Activated CD4-positive, alpha-beta T cell treated with anti-CD3 and anti-CD28 coated beads for 4 hours (primary cell): ENCODE measurements at places on chromosomes 2 and 18.

DNA sequence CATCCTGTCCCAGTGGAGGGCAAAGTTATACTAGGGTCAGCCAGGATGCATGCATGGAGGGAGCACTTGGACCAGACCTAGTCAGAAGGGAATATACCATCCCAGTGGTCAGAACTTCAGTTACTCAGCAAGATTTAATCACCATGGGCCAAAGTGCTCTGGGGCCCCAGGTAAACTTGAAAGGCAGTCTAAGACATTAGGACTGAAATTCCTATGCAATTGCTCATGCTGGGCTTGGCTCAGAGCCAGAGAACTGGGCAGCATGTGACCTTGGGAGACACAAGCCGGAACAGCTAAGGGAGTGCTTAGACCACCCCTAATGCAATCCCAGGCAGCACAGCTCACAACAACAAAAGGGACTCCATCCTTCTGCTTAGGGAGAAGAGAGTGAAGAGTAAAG lies 401.3 kb downstream of the KCNJ3 start:
- no peak for DNase-seq

DNA sequence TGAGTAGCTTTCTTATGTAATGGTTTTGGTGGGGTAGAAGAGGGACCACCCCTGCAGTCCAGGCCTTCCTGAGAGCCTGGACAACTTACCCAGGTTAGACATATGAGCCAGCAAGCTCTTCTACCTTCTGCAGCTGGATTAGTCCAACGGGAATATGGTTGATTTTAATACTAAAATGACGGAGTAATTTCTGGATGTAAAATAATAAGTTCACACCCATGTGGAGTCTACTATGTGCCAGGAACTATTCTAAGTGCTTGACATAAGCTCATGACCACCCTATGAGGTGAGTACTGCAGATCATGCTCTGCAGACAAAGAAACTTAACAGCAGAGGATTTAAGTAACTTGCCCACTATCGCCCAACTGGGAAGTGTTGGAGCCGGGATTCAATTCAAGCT lies 45.5 kb downstream of the DPP4 start:
- DNase-seq, result no peak

GRCh38 chr2:55168221-55169154 lies 63.6 kb downstream of the CLHC1 start:
- DNase-seq, result peak; percentile 30

DNA sequence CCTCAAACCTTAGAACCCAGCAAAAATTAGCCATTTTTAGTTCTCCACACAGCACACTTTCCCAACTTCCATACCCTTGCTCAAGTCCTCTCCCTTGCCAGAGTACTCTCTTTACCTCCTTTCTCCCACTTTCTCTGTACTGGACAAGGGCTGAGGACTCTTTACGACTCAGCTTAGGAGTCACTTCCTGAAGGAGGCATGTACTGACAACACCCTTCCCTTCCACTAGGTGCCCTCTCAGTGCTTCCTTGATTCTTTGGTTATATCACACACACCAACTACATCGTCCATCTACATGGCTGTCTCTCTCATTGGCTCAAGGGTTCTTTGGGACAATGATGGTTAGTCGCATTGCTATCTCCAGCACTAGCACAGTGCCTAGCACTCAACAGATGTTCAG lies 5.2 kb upstream of the C18orf63 start:
- no peak for DNase-seq

DNA sequence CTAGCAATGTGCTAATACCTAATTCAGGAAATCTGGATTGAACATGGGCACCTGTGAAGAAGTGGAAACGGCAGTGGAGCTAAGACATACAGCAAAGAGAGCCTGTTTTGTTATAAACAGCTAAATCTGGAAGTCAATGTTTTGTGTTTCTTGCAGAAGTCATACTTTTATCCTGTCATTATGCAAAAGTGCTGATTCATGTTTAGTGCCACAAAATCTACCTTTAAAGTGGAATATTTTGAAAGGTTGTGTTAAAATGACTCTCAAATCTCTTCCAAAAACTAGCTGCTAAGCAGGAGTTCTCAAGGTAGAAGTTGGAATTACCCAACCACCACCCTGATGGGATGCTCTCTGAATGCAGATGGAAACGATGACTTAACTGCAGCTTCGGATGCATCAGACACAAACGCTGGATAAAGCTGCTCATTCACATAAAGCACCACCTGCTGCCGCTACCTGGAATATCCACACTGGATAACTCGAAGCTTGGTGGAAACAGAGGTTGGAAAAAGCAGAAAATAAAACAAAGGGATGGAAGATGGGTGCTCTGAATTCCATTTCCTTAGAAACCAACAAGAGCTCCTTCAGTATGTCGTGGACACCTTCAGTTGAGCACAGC lies 132.6 kb upstream of the ZNF236 start:
- DNase-seq, result no peak

DNA sequence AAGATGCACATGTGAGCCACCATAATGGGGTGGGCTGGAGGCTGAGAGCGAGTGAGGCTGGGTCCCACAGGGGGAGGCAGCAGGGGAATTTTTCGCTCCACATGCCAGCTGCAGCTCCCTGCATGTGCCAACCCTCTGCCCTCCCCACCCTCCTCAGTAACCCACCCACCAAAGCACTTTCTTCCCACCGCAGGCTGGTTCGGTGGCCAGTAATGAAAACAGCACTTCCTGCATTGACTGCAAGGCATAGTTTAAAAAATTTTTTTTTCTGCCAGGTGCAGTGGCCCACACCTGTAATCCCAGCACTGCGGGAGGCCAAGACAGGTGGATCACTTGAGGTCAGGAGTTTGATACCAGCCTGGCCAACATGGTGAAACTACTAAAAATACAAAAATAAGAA lies 147.5 kb upstream of the TTC39C start:
- no peak for DNase-seq

DNA sequence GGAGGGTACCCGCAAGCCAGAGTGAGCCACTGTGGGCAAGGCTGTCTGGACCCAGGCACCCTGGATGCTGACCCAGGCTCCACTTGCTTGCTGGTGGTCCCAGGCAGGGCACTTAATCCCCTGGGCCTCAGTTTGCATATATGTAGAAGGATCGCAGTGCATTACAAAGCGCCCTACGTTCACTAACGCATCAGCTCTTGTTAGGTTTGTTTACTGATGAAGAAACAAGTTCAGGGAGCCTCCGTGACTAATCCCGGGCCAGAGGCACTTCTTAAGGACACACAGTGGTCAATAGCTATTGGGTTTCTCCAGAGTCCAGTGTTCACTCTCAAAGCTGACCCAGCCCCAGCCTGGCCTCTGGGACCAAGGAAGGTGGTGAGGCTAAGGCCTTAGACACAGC lies 70.2 kb downstream of the LBH start:
- DNase-seq, result no peak

- no peak for DNase-seq
Observed at GRCh38 chr2:120425014-120425413, 79.1 kb downstream of the INHBB start.

GRCh38 chr2:25620711-25621110 lies 52.7 kb downstream of the DTNB start:
- no peak for DNase-seq

- DNase-seq, result no peak
Observed at GRCh38 chr2:133887676-133888040, 319.4 kb upstream of the NCKAP5 start.

DNA sequence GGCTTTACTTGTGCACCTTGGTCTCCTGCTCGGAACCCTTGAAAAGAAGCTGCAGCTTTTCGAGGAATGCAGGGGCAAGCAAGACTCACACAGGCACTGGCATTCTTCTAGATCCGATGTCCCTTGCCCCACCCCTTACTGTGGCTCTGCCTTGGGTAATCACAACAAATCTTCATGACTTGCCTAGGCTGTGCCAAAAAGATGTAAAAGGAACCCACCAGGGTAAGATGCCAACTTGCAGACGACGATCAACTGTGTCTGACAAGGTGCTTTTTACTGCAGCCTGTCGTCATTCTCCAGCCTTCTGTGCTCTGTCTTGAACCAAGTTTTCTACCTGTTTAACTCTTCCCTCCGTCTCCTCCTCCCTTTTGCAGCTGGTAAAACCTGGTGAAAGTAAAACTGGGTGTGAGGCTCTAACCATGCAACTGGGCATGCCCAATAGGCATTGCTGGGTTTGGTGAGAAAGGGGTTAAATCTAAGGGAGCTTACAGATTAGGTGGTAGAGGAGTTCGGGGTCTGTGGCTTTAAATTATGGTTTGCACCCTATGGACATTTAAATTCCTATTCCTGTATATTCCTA lies 909 bp upstream of the NRXN1 start:
- no peak for DNase-seq

- no peak for DNase-seq
Observed at GRCh38 chr2:28096421-28096820, 205.9 kb downstream of the BABAM2 start.

DNA sequence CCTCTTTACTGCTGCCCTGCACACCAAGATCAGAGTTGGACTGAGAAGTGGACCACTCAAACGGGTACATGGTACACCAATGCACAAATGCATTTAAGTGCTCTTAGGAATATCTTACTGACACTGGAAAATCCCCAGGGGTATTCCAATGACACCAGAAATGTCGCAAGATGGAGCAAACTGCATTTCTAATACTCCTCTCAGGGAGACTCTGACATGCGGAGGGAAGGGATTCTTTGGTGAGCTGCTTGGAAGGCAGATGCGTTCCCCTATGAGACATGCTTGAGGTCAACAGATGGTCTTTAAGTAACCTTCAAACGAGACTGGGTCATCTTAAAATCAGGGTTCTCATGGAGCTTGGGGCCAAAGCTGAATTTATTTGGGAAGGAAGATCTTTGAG lies 521.8 kb upstream of the TCF4 start:
- no peak for DNase-seq
